Endothelial cell (in vitro differentiated cells): ENCODE measurements at places on chromosomes 1 and 21. TPM values are rescaled to one million over a fixed set of nuclear protein-coding genes. Genes with fewer than 3 reads are reported as not detected.

The ITGB2 gene
- 21.3 TPM for total RNA-seq

The S100A5 gene
- not detected for total RNA-seq

The DMBX1 gene
- total RNA-seq, result not detected

The AQP10 gene
- not detected for total RNA-seq

The TGFB2 gene
- 0.62 TPM for total RNA-seq

The TAL1 gene
- 199 TPM for total RNA-seq

The PWP2 gene
- 11.0 TPM for total RNA-seq

The H3-3A gene
- 606 TPM for total RNA-seq

The KIF14 gene
- total RNA-seq, result 3.8 TPM

The OR2T29 gene
- not detected for total RNA-seq

The SPRR3 gene
- total RNA-seq, result not detected

DNA sequence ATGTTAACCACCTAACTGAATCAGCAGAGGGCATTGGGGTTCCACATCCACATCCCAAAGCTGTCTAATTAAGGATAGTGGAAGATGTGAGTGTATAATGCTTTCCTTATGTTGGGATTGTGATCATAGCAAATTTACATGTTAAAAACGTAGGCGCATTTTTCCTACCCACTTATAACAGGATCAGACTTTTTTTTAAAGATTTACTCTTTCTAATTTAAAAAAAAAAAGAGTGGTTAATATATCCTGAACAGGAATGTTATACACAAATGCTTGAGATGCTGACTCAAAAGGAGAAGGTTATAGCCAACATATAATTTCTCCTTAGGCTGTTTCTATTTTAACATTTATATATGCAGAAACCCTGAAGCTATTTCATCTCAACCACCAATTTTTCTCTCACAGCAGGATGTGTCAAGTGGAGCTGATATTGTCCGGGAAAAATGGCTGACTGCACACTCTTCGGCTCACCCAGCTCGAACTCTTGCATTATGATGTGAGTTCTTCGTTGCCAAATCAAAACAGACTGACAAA, 40.3 kb downstream of the RGS5 start:
- no peak overlapping the region for H3K4me3 ChIP-seq
- peaks cover 12% of the 10 kb centered on the region for H3K4me1 ChIP-seq
- DNase-seq, result no peak
- no peaks in the 10 kb centered on the region for H3K27me3 ChIP-seq
- H3K36me3 ChIP-seq, result peaks cover 51% of the 10 kb centered on the region
- no peak overlapping the region for H3K27ac ChIP-seq

GRCh38 chr1:39293375-39294070, 89.0 kb downstream of the MACF1 start:
- no peak overlapping the region for H3K4me3 ChIP-seq
- DNase-seq, result no peak
- H3K36me3 ChIP-seq, result peaks cover 72% of the 10 kb centered on the region
- H3K27me3 ChIP-seq, result peaks cover 4% of the 10 kb centered on the region
- H3K4me1 ChIP-seq, result peaks cover 13% of the 10 kb centered on the region

GRCh38 chr1:7136166-7136953, 351.1 kb downstream of the CAMTA1 start:
- H3K4me1 ChIP-seq, result peaks cover 5% of the 10 kb centered on the region
- no peaks in the 10 kb centered on the region for H3K36me3 ChIP-seq
- no peak overlapping the region for H3K27ac ChIP-seq
- peaks cover 2% of the 10 kb centered on the region for H3K27me3 ChIP-seq

DNA sequence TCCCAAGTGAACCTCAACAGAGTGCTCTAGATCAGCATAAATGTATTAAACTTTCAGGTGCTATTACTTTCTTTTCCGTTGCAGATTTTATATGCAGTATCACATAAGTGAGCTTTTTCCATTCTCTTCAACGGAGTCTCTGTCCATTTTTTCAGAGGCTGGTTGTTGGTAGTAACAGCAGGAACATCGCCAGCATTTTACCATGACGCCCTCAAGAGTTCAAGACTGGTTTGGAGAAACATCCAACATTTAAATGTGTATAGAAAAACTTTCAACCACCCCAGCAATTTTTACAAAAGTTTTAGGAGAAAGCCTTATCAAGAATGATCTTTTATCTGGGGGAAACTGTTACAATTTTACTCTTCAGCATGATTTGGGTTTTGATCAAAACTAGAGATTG, 117.0 kb downstream of the TGFB2 start:
- peaks cover 3% of the 10 kb centered on the region for H3K4me1 ChIP-seq
- H3K27me3 ChIP-seq, result peaks cover 2% of the 10 kb centered on the region
- DNase-seq, result no peak
- no peak overlapping the region for H3K4me3 ChIP-seq
- no peaks in the 10 kb centered on the region for H3K36me3 ChIP-seq

DNA sequence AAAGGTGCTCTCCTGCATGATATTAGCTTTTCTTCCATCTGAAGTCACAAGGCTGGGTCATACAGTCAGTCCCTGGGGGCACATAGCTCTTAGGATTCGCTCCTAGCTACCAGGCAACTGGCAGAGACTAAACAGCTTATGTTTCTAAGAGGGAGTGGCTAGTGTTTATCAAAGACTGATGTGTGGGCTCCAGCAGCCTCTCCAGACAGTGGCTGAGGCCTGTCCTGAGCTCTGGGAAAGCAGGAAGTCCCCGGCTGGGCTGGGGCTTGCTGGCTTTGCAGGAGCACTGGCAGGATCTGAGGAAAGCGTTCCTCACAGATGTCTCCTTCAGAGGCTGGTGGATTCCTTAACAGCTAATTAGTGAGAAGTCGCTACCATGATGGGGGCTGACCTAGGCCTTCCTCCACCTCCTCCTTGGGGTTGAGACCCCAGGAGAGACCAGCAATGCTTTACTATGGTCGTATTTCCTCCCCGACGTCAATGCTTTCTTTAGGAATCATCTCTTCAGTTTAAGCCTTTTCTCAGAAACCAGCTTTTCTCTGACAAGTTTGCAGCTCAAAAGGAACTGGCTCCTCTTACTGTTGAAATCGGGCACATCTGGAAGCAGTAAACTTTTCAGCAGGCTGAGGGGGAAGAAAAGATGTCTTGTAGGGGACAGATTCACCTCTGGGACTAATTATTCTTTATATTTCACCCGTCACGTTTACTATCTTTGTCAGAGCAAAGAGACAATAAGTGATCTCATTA, 33.5 kb upstream of the HHAT start:
- peaks cover 18% of the 10 kb centered on the region for H3K4me1 ChIP-seq
- H3K4me3 ChIP-seq, result no peak overlapping the region
- H3K27me3 ChIP-seq, result peaks cover 4% of the 10 kb centered on the region
- H3K36me3 ChIP-seq, result no peaks in the 10 kb centered on the region

- H3K4me3 ChIP-seq, result no peak overlapping the region
- no peak for DNase-seq
- no peaks in the 10 kb centered on the region for H3K36me3 ChIP-seq
- peaks cover 2% of the 10 kb centered on the region for H3K27me3 ChIP-seq
These were observed 68.1 kb upstream of the RRP15 start for GRCh38 chr1:218217040-218217439.

DNA sequence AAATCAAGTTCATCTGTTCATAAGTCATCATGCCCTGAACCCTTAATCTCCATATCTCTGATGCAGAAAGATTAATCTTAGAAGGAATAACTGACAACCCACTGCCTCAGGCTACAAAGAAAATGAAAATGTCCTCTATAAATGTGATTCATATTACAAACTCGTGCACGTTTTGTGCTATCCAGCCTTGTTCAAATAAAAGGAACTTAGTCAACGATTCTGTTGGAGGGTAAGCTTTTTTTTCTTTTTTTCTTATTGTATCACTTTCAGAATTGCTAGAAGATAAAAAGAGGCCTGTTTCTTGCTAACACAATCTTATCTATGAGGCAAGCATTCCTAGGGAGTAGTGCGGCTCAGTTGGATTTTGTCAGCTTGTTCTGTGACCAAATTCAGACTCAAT, 228.4 kb downstream of the TM2D1 start:
- peaks cover 5% of the 10 kb centered on the region for H3K27me3 ChIP-seq
- DNase-seq, result no peak
- no peak overlapping the region for H3K4me3 ChIP-seq
- no peak overlapping the region for H3K27ac ChIP-seq
- H3K36me3 ChIP-seq, result no peaks in the 10 kb centered on the region

GRCh38 chr1:154886281-154887015, 16.4 kb upstream of the KCNN3 start:
- H3K36me3 ChIP-seq, result peaks cover 5% of the 10 kb centered on the region
- peaks cover 43% of the 10 kb centered on the region for H3K4me1 ChIP-seq
- no peak for DNase-seq

DNA sequence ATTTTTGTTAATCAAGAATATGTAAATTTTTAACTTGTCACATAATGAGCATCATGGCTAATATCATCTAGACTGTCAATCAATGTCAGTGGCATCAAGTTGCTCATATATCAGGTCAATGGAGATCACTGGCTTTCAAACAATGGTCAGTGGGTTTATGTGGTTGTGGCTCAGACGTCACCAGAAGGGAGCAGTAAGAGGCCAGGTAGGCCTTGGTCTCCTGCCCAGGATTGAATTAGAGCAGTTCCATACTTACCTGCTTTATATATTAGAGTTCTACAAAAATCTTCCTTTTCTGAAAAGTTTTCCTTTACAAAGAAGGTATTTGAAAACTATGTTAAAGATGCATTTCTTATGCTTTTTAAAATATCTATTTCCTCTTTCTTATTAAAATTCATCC, 206.3 kb upstream of the B3GALT2 start:
- H3K36me3 ChIP-seq, result no peaks in the 10 kb centered on the region
- H3K27me3 ChIP-seq, result no peaks in the 10 kb centered on the region
- no peak overlapping the region for H3K27ac ChIP-seq
- DNase-seq, result no peak

GRCh38 chr1:40032240-40032891, 8.2 kb upstream of the CAP1 start:
- peaks cover 13% of the 10 kb centered on the region for H3K4me1 ChIP-seq
- H3K27me3 ChIP-seq, result no peaks in the 10 kb centered on the region
- no peak overlapping the region for H3K4me3 ChIP-seq
- DNase-seq, result peak; percentile 55

- H3K27me3 ChIP-seq, result peaks cover 9% of the 10 kb centered on the region
- H3K36me3 ChIP-seq, result peaks cover 10% of the 10 kb centered on the region
These were observed 21.4 kb downstream of the KIRREL1 start for GRCh38 chr1:158014731-158015320.

DNA sequence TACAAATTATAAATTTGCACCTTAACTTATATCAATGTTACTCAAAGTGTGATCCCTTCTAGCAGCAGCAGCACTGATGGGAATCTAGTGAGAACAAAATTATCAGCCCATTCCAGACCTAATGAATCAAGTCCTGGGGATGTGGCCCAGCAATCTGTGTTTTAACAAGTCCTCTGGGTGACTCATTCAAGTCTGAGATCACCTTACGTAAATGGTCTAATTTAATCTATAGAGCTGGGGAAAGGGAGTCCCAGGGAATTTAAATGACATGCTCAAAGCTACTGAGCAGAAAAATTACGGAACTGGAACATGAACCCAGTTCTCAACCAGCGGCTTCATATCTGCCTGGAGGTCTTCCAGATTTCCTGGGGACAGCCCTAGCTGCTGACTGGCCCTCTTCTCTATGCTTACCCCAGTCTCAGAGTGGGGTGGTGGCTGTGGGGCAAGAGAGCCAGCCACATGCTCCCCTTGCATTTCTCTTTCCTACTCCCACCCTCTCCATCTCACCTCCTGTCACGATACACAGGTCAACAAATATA, 220.0 kb downstream of the TM2D1 start:
- H3K4me3 ChIP-seq, result no peak overlapping the region
- no peaks in the 10 kb centered on the region for H3K27me3 ChIP-seq
- no peaks in the 10 kb centered on the region for H3K36me3 ChIP-seq
- H3K4me1 ChIP-seq, result no peaks in the 10 kb centered on the region

DNA sequence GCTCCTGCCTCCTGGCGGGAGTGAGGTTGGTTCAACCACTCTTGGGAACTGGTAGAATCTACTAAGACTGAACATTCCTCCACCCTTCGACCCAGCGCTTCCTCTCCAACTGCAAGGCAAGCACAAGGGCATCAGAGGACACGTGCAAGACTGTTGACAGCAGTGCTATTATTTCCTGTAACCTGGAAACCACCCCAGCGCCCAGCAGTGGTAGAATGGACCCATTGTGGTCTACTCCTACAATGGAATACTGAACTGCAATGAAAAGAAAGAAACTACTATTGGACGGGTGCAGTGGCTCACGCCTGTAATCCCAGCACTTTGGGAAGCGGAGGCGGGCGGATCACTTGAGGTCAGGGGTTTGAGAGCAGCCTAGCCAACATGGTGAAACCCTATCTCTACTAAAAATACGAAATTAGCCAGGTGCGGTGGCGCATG, 33.0 kb upstream of the TARDBP start:
- no peak overlapping the region for H3K4me3 ChIP-seq
- H3K36me3 ChIP-seq, result no peaks in the 10 kb centered on the region
- no peak for DNase-seq
- H3K4me1 ChIP-seq, result peaks cover 15% of the 10 kb centered on the region
- H3K27me3 ChIP-seq, result peaks cover 10% of the 10 kb centered on the region

- H3K4me3 ChIP-seq, result no peak overlapping the region
- peaks cover 12% of the 10 kb centered on the region for H3K4me1 ChIP-seq
- H3K27me3 ChIP-seq, result no peaks in the 10 kb centered on the region
These were observed 80.6 kb downstream of the CACHD1 start for GRCh38 chr1:64550510-64550909.
